Colonic mucosa (tissue), 4 donors: ENCODE measurements at places on chromosomes 4 and X.

GRCh38 chrX:981791-982626 is 230.4 kb downstream of the CRLF2 start:
- no peak for DNase-seq

DNA sequence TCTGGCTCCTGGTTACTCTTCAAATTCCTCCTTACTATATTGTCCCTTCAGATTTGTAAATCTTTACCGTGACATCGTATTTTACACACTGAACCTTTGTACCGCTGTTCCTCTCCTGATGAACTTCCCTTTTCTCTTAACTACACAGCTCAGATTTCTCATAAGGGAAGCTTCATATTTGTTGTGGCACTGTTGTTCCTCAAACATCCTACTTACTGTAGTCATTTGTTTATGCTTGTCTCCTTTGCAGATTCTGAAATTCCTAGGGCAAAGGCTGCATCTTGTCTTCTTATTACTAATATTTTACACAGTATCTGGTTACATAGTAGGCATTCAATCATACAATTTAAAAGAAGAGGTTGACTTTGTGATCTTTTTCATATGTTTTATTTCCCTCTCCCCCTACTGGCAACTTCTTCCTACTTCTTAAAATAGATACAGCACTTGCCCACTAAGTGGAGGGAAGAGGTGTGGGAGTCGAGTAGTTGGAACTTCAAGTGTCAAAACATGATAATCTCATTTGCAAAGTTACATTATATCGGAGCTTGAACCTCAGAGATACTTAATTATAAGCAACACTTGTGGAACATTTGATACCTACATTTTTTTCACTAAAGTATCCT is 50.0 kb downstream of the TET2 start:
- DNase-seq = no peak

GRCh38 chr4:73452953-73453700 is 17.1 kb downstream of the AFP start:
- peak; percentile 51 for DNase-seq

GRCh38 chr4:26081795-26082498 is 167.9 kb downstream of the SMIM20 start:
- DNase-seq = no peak

DNA sequence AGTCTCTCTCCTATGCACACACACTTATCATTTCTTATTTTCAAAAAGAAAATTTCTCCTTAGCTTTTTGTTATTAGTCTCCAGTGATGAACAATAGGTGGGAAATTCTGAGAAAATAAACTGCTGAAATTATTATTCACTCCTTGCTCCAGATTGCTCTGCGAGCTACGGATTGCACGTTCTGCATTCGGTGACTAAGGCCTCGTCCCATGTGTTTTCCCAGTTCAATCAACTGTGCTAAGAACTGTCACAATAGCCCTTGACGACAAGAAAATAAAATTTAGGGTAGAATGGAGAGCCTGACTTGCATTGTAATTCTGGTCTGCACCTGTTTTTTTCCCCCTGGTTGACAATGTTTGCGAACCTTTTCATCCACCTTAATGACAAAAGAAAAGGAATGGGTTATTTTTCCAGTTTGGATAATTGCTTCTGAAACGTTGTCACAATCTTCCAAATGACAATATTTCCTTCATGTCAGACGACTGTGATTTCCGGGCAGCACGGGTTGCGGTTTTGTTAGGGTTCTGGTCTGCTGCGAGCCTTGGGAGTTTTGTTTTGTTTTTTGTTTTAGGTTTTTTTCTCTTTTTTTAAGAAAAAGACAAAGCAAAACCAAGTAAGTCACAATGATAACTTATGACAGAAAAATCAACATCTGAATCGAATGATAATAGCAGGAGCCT is 124.5 kb upstream of the NOCT start:
- DNase-seq = no peak

GRCh38 chr4:121130326-121130660 is 33.8 kb downstream of the TNIP3 start:
- no peak for DNase-seq
